HepG2 (cell line): ENCODE measurements at places on chromosomes 5 and 9. TPM values are rescaled to one million over a fixed set of nuclear protein-coding genes. Genes with fewer than 3 reads are reported as not detected.

Gene CDHR2
- total RNA-seq = 7.8 and 17.9 TPM in 2 replicates

Gene RASEF
- total RNA-seq = 0.03 and 0.07 TPM in 2 replicates

DNA sequence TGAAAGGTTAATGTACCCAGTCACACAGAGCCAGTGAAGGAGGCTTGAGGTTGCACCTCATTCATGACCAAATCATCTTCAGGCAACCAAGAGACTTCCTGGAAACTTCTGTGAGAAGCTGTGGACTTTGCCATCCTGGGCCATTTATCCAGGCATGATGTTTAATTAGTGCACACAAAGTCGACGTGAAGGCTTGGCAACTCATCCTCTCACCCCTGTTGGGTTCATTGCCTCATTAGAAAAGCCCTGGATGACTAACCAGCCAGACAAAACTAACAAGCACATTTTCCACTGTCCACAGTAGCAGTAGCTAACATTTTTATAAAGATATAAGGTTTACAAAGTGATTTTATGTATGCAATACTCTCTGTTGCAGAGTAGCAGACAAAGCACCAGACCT is 65.7 kb upstream of the ZNF462 start:
- no peak for DNase-seq

Gene DMGDH
- total RNA-seq = 4.6 and 7.9 TPM in 2 replicates

- no peak for DNase-seq
Measured at GRCh38 chr9:78525986-78526560, 229.1 kb downstream of the PSAT1 start.

Gene IRX2
- total RNA-seq = not detected in 2 replicates

Gene TMEM215
- total RNA-seq = not detected in 2 replicates

- no peak for DNase-seq
Measured at GRCh38 chr5:178143246-178143645, 10.4 kb downstream of the NHP2 start.

DNA sequence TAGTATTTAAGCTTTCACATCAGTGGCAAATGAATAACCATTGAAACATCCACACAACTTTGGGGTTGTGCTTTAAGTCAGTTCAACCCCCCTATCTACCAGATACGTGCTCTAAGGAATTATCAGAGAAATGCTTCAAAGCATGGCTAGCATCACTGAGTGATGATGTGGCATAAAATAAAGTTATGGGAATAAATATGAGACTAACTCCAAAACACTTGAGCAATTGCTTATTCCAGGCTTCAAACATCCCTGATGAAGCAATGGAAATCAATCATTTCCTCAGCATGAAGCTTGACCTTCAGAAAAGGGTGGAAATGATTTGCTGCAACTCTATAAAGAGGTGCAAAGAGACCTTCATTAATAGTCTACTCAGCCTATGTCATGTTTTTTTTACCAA is 292.0 kb upstream of the SMC2 start:
- no peak for DNase-seq

- no peak for DNase-seq
Measured at GRCh38 chr5:139705191-139705590, 57.0 kb downstream of the CXXC5 start.
